ENCODE measurements at places on chromosomes 1 and 21. TPM values are rescaled to one million over a fixed set of nuclear protein-coding genes. Genes with fewer than 3 reads are reported as not detected.

The TMCO4 gene
- 9.0 TPM for total RNA-seq

The MCL1 gene
- total RNA-seq = 186 TPM

The B3GALT5 gene
- not detected for total RNA-seq

The IGSF21 gene
- total RNA-seq = not detected

The OR2L13 gene
- total RNA-seq = not detected

DNA sequence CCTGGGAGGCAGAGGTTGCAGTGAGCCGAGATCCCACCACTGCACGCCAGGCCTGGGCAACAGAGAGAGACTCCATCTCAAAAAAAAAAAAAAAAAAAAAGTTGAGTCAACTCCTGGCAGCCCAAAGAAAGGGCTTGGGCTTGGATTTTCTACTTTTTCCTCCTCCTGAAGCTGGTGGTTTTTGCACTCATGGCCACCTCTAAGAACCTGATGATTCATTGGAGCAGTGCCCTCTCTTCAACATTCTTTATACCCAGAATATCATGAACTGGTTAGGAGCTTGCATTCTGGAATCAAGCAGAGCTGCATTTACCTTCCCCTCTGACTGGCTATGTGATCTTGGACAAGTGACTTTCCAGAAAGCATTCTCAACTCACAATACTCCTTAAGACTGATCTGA is 3.5 kb upstream of the ACTA1 start:
- no peak for DNase-seq

DNA sequence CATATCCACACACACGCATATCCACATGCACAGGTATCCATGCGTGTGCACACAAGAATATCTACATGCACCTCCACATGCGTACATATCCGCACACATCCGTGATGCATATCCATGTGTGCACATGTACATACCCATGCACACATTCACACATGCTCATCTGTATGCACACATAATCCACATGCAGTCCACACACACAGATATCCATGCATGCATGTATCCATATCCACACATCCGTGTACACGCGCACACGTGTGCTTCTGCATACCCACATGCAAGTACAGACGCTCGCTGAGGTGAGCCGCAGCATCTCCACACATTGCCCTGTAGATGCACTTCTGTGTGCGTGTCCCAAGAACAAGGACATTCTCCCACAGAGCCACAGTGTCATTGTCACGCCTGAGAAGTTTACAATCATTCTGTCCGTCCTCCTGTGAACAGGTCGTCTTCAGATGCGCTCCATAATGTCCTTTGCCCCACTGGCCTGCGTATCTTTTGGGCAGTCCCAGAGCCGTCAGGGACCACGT is 43.4 kb downstream of the COL18A1 start:
- DNase-seq = no peak

DNA sequence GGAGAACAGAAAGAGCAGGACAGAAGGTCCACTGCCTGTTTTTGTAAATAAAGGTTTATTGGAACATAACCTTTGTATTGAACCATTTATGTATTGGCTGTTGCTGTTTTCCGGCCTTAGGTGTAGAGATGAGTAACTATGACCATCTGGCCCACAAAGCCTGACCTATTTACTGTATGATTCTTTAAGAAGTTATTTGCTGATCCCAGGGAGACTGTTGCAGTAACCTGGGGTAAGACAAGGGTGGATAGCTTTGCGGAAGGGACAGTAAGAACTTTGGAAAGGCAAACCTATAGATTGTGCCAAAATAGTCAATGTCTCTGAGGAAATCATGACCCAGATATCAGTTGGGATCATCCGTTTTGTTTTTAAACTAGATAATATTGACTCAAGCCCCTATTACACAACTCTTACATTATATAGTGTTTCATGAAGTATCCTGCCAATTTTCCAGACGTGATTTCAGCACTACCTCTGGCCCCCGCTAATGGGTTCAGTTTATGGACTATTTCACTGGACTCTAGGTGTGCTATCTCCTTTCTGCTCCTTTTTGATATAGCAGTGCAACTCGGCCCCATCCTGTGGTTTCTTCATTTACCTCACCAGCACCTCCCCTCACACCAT is 20.8 kb upstream of the TLCD4 start:
- DNase-seq = no peak

DNA sequence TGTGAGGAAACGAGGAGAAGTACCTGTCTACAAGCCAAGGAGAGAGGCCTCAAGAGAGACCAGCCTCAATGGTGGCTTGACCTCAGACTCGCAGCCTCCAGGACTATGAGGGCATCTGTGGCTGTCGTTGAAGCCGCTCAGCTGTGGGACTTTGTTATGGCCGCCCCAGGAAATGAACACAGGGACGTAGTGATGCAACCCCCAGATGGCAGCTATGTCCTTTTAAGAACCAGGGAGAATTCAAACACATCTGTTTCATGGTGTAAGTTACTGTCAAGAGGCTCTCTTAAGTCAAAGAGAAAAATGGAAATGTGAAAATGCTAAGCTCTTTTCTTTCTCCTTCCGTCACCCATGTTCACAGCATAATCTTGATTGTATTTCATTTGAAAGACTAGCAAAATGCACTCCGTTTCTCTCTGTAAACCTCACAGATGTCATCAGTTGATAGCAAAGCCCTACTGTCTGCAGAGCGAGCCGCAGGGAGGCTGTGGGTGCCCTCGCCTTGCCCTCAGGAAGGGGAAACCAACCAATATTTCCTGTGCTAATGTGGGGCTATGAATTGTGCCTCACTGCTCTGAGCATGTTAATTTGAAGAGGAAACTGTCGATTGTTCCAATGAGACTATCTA is 21.3 kb downstream of the UBASH3A start:
- peak; percentile 44 for DNase-seq

GRCh38 chr1:227776331-227776771 is 39.1 kb upstream of the PRSS38 start:
- peak; percentile 13 for DNase-seq

DNA sequence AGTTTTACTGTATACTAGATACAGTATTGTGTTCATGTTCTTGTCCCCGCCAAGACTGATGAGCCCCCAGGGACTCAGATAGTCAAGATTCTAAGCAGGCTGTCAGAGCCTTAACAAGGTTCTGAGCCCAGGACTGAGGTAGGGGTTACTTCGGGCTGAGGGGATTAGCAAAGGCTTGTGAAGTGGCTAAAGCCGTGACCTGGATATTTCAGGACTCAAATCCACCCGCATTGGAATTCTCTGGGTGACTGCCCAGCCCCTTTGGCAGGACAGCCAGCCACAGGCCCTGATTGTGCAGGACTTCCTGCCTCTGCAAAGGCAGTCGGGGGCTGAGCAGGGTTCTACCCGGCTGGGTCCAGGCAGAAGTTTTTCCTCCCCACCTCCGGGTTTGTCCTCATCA is at the start of gene PLA2G5:
Gene PLA2G5, plus strand, starts transcription at position 321 of the 400 bp plus-strand sequence. CDS start 14,637 bp downstream, outside the sequence.
- DNase-seq = no peak

GRCh38 chr1:63799307-63799706 is 25.5 kb downstream of the ROR1 start:
- no peak for DNase-seq

DNA sequence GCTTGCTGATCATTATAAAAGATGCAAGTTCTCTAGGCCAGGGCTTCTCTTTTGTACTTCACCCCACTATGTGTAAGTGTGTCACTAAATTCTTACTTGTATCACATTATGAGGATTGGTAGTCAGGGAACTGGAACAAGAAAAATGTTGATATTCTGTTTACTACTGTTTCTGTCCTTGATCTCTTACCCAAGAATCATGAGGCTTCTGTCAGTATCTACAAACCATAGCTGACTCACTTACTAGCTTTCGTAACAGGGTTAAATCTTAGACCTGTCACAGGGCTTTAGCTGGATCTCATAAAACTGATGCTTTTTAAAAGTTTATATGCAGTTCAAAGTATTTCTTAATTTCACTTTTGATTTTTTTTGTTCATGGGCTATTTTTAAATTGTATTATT is 681.2 kb downstream of the PLPP3 start:
- DNase-seq = no peak

DNA sequence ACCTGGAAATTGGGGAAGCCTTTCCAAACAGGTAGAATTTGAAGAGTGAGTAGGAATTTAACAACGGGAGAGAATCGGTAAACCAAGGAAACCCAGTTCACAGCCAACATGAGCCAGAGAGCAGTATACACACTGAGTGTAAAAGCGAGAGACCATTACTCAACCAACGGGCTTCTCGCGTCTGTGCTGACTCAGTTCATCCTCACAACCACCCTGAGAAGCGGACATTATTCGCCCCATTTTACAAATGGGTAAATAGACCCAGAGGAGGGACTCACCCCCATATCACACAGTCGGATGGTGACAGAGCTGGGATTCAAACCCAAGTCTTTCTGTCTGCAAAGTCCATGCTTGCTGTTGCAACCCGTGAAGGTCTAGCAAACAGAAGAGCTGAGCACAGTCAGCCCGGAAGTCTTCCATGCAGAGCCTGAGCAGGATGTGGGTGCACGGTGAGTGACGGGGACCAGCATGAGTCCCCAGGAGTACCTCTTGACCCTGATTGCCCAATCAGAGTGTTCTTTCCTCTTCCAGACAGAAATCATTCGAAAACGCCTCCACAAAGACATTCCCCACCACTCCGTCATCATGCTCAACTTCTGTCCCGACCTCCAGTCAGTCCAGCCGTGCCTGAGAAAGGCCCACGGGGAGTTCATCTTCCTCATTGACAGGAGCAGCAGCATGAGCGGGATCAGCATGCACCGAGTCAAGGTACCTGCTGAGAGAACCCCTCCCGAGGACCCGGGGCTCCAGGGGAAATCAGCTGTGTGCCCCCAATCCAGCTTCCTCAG is 32.3 kb downstream of the VWA5B1 start:
- DNase-seq = no peak

GRCh38 chr1:218783916-218784315 is 389.8 kb upstream of the LYPLAL1 start:
- no peak for DNase-seq

- DNase-seq = peak; percentile 37
Observed at GRCh38 chr1:21801100-21801499, 11.0 kb upstream of the LDLRAD2 start.

DNA sequence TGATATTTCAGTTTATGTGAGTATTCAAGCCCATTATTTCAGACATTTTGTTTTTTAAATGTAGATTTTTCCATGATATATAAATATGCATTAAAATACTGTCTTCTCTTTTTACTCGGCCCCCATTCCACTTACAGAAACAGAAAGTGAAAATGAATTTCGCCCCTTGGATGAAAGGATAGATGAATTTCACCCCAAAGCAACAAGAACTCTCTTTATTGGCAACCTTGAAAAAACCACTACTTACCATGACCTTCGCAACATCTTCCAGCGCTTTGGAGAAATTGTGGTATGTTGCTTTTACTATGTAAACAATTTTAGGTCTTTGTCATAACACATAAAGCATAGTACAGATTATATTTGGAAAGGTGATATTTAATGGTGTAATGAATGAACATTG is 59.9 kb downstream of the ZBTB17 start:
- DNase-seq = no peak

GRCh38 chr1:78369546-78369945 is 121.2 kb upstream of the PTGFR start:
- DNase-seq = no peak

DNA sequence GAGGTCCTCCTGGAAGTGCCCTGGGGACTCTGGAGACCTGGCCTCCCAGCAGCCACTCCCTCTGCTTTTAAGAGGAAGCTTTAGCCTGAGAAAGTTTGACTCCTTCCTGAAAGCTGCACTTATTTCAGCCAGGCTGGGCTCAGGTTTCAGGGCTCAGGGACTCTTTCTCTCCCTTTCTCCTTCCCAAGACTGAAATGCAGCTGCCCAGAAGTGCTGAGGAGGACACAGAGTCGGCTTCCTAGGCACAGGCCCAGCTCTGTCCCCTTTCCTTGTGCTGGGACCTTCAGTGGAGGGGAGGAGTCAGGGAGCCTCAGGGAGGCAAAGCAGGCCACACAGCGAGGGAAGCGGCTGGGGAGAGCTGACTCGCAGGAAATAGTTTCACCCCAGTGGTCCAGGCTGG is 137.3 kb downstream of the NAV1 start:
- DNase-seq = peak; percentile 34

GRCh38 chr1:210477328-210477924 is 148.7 kb downstream of the HHAT start:
- no peak for DNase-seq

DNA sequence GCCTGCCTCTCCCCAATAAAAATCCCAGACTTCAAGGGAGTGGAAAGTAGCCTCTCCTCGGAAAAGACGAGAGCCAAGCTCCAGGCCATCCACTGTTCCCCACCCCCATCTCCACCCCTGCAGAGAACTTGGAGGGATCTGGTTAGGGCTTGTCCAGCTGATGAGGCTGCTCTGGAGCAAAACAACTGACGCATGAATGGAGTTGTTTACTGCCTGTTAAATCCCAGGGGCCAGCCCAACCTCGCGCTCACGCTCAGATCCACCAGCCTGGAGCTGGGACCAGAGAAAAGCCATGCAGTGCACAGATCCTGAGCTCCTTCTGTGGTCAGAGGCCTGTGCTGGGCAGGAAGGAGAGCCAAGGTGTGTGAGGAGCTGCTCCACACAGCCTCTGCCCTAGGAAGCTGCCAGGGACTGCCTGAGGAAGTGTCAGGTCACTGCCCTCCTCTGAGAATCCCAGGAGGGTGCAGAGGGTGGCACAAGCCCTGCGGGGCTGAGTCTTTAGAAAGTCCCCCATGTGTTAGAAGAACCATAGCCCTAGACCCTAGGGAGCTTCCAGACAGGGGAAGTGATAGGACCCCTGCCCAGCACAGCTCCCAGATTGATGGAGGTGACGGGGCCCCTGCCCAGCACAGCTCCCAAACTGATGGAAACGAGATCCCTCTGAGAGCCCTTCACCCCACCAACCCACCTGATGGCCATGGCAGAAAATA is 109.0 kb upstream of the IPO9 start:
- DNase-seq = peak; percentile 31
